Activated T-helper 1 cell treated with anti-CD3 and anti-CD28 coated beads, Interleukin-12 subunit alpha, Interleukin-12 subunit beta, Interleukin-2, Interleukin-4 antibody, amounts not matched to agents 30 ng/mL and 10 ng/mL and 1 ng/mL, durations not matched to agents 14 hours and 24 hours and 36 hours (primary cell): ENCODE measurements at places on chromosomes 7 and 10. TPM values are rescaled to one million over a fixed set of nuclear protein-coding genes. Genes with fewer than 3 reads are reported as not detected.

ARMC3 gene
- not detected in 2 replicates for total RNA-seq

DNA sequence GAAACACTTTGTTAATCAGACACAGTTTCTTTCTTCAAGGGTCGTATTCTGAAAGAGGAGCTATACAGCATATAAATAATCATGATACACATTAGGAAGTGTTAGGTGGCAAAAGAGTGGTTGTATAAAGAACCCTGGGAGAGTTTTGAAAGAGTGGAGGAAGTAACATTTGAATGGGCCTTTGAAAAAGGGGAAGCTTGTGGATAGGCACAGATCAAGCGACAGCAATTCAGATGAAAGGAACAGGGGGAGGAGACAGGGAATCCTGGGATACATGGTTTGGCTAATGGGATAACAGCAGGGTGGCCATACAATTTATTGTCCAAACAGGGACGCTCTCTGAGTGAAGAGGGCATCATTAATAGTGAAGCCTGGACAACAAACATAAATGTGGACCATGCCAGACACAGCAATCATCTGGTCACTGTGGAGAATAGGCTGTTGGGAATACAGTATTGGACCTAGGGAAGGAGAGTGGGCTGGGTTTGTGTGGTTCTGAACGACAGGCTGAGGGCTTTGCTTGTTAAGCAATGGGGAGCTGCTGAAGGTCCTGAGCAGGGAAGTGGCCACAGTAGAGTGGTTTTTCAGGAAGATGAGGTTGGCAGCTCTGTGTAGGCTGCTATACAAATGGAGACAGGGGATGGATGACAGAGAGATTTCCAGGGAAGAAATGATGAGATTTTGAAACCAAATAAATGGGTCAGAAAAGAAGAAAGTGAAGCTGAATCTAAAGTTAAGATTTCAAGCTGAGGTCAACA is 75.9 kb downstream of the ICA1 start:
- no peak for DNase-seq

VIPR2 gene
- total RNA-seq, result 0.70 and 1.3 TPM in 2 replicates

DNA sequence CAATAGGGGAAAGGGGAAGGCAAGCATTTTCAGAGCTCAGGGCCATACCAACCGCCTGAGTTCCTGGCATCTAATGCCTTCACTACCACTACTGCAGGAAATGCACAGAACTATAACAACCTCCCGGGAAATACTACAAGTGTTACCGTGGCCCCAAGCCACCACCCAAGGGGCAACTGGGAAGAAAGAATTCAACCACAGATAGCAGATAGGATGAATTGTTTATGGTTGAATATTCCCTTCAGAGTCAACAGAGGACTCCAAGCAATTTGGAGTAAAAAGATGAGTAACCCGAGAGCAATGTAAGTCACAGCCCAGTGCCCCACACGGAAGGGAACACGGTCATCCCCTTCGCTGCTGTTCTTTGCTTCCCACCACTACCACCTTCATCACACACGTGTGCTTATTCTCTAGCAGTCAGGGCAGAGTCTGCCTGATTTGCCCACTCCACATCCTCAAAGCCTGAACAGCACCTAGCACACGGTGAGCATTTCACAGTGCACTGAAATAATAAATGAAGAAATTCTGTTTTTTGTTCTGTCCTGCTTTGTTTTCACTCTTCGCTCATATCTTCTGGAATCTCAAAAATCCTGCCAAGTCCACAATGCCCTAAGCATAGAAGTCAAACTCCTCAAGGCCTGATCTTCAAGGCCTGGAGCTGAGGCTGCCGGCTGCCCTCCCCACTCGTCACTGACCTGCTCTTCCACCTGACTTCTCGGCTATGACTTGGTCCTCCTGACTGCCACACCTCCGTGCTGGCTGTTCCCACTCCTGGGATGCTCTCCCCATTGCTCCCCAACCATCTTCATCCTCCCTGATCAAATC is 221.1 kb downstream of the KCNMA1 start:
- DNase-seq, result no peak

DNA sequence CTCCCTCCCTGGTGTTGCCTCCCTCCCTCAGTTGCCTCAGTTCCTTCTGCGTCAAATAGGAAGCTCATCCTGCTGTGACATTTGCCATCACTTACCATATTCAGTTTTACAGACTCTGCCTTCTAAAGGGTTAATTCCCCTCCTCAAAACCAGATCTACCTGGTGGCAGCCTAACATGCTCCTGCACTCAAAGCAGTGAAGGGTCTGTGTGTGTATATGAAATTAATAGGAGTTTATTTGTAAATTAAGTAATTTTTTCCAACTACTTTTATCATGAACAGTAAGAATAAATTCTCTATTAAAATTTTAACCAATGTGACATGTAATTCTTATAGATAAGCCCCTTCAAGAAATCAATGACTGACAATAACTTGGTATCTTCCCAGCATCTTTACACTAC is 158.6 kb upstream of the INSYN2A start:
- DNase-seq, result no peak

SRRM3 gene
- total RNA-seq, result not detected in 2 replicates
